ENCODE measurements at places on chromosomes 6 and 20.

DNA sequence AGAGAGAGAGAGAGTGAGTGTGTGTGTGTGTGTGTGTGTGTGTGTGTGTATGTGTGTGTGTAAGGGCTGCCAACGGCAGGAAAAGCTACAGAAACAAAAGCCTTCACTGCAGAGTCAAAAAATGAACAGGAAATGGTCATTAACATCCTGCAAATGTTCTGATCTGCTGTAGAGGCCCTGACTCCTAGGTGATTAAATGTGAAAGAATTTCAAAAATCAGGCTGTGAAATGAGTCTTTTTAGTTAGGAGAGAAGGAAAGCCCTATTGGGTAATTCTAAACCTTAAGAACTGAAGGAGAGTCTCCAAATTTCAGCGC, 166.5 kb upstream of the MYLIP start:
- peak; percentile 86 for DNase-seq

DNA sequence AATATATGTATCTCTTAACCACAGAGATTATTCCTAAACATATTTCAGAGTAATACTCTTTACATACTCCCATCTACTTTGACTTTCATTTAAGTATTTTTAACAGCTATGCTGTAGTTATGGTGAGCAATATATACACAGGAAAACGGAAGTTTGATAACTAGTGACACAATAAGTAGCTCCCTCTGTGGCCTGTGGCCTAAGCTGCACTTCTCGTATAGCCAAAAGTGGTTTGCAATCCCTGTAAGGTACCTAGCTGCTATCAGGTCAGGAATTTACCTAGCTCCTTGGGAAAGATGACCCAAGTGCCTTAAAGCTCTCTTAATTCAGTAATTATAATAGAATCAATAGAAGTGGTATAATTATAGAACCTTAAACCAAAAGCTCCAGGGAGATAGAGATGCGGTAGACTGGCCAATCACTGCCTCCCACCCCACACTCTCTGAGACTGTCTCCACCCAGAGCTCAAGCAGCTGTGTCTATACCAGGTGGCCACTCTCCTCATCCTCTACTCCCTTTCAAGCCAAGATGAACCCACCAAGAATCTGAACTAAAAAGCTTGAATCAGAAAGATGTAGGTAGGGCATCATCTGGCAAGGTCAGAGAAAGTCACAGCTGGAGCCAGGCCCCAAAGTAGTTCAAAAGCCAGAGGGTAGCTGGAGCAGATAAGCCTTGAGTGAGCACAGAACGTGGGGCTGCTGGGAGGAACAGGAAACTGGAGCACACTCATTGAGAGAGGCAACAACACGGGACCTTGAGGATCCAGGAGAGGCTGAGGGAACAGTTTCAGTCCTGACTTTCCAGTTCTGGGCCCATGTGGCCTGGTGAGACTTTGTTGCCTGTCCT, 84.9 kb upstream of the ASF1A start:
- peak; percentile 38 for DNase-seq

GRCh38 chr20:39893003-39893685, 795.9 kb downstream of the MAFB start:
- DNase-seq: no peak

DNA sequence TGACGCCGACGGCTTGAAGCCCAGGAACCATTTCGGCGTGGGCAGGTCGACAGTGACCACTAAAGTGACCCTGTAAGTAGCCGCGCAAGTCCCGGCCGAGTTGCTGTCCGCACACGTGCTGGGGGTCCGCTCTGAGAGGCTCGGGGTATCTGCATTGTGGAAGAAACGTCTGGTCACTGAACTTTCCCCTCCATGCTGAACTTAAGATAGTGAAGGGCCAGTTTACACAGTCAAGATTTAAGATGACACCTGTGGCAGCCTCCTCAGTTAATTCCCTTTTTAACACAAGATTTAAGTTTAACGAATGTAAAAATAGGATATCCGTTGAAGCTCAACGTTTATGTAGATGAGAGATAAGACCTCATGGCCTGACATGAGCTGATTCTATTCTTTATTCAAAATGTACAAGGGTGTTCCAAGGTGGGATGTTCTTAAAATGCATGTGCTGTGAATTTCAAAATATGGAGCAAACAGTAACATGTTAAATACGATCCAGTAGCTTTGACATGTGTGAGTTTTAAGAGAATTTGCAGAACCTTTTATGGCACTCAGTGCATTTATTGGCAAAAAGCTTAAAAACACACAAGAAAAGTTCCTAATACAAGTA, 116.2 kb downstream of the RTN4IP1 start:
- DNase-seq: no peak

DNA sequence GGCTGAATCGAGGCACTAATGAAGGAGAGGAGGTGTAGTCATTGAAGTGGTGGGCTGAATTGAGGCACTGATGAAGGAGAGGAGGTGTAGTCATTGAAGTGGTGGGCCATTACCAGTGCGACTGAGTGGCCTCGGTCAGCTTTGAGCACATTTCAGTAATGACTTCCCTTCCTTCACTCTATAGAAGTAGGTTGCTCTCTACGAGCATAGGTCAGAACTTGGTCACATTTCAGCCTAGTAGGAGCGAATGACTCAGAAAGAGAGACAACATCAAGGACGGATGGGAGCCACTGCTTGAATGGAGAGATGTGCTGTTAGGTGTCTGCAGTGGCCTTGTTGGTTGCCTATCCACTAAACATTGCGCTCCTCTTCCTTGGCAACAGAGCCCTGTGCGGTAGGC, 39.5 kb downstream of the ZDHHC14 start:
- no peak for DNase-seq

GRCh38 chr6:159249128-159249527, 79.9 kb downstream of the FNDC1 start:
- DNase-seq: no peak

GRCh38 chr20:24607402-24607801, 138.0 kb downstream of the SYNDIG1 start:
- DNase-seq: no peak
